ENCODE measurements at places on chromosomes 1 and 21.
A peak's percentile ranks its signal among the peaks of the same experiment; 100 is the strongest.

DNA sequence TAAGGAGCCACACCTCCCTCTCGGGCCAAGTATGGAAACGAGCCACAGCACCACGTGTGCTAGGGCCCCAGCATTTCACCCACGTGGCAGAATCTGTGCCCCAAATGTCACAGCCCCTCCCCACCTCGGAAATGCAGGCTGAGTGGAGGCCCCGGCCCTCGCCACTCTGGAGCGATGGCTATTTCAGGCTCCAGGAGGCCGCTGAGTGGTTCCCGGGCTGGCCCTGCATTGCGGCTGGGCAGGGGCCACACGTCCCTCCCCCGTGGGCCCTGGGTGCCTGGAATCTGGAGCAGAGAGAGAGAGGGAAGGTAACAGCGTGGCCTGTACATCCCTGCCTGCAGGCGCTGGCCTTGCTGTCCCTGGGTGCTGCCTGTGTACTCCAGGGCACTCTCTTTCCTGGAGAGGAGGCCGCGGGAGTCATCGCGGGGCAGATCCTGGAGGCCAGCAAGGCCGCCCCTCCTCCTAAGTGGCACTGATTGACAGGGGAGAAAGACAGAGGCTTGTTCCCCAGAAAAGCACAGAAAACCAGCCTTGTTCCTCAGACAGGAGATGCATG is 68.0 kb upstream of the TRAPPC10 start:
- DNase-seq: no peak

GRCh38 chr1:61581251-61581650 is 143.7 kb downstream of the TM2D1 start:
- DNase-seq: no peak

DNA sequence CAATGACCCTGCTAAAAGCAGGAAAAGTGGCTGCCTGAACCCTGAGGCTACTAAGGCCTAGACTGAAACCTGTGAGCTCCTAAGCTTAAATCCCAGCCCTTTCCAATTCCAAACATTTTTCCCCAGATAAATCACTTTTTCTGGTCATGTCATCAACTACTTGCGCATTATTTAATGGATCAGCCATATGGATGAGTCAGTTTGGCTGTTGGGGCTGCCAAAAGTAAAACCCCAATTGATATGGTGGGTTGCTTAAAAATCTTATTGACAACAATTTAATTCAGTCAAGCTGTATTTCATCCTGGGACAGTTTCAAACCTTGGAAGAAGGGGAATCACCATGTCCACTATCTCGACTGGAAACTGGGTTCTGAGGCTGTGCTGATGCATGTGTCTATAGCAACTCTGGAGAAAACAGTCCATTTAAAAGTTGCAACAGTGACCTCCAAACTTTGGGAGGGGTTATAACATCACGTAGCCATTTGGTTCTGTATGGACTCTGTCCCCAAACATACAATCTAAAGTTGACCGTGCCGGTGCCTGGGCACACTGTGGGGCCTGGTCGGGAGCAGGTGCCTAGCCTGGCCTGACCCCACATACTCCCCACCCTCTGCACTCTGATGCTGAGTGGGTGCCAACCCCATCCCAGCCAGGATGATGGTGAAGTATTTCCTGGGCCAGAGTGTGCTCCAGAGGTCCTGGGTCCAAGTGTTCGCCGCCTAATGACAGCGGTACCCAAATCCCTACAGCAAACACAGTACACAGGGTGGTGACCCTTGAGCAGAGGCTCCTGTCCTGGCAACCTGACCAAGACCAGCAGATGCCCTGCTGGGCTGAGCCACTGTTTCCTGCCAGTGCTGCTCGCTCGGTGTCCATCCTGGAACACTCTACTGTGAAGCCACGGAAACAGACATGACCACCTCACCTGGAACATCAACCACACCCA is 46.5 kb upstream of the LRRC52 start:
- no peak for DNase-seq

- no peak for DNase-seq
Observed at GRCh38 chr21:39088831-39089380, 94.3 kb downstream of the PSMG1 start.

DNA sequence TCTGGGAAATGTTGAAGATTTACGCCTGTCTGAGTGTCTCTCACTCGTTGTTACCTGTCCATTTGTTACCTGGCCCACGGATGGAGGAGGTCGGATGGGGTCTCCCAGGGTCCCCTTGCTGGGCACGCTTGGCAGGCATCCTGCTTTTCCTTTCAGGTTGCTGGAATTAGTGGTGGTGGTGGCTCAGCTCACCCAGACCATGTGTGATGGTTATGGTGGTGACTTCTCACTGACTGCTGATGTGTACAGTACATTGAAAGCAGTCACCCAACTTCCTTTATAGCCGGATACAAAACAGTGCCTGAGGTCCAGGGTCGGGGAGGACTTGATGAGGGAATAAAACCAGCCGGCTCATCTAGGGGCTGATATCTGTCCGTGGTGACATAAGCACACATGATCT is 19.5 kb downstream of the MAPKAPK2 start:
- no peak for DNase-seq

- no peak for DNase-seq
Observed at GRCh38 chr21:35149698-35150097, 100.6 kb upstream of the RUNX1 start.

- no peak for DNase-seq
Observed at GRCh38 chr1:46607345-46608130, 3.5 kb upstream of the MKNK1 start.

DNA sequence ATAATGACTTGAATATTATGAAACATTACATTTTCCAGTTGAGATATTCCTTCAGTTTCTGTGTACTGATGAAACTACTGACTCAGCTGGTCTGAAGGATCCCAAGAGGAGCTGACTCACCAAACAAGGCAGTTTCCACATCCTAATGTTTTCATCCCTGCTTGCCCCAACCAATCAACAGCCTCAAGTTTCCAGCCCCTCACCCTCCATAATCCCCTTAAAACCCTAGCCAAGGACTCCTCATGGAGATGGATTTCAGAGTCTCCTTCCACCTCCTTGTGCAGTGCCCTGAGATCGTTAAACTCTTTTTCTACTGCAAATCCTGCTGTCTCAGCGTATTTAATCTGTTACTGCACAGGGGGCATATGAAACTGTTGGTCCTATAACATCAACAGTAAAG is 83.1 kb upstream of the HAO2 start:
- no peak for DNase-seq

GRCh38 chr1:1918901-1919303 is at the start of gene TMEM52:
Gene TMEM52 (minus strand): TSS chr1:1919279. CDS start chr1:1919265, 14 bp downstream.
- DNase-seq: no peak

- no peak for DNase-seq
Observed at GRCh38 chr1:92404661-92405060, 82.1 kb downstream of the GFI1 start.

DNA sequence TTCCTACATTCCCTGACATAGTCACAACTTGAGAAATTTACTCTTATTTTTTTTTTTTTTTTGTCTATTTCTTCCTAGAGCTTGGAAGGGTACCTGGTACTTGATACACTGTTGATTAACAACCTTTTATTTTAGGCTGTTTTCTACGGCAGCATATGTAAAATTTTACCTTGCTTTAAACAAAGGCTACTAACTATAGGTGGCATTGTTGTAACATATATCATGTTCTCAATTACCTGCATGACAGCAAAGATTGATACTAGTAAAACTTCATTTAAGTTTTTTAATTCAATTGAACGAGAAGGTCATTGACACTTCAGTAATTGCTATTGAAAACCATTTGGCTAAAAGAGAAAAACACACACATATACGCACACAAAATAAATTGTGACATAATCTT is 238.3 kb upstream of the ESRRG start:
- DNase-seq: no peak

DNA sequence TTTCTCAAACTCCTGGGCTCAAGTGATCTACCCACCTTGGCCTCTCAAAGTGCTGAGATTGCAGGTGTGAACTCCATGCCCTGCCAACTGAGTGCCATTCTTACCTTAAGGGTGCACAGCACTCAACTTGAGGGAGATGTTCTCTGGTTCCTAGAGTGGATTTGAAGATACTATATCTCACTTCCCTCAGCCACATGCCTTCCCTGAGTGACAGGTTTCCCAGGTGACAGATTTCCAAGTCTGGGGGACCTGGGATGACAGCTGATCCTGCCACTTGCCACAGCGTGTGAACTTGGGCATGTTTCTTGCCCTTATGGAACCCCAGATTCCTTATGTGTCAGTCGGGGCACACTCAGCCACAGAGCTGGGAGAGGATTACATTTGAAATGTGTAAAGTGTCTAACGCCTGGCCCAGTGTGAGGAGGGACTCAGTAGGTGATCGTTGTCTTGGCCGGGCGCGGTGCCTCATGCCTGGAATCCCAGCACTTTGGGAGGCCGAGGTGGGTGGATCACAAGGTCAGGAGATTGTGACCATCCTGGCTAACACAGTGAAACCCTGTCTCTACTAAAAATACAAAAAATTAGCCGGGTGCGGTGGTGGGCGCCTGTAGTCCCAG is 29.6 kb upstream of the BTG2 start:
- DNase-seq: no peak

GRCh38 chr21:46295996-46296752 is 10.0 kb downstream of the YBEY start:
- DNase-seq: peak; percentile 15

GRCh38 chr21:42062236-42063022 is 8.7 kb upstream of the UMODL1 start:
- no peak for DNase-seq
